Fibroblast of skin of right quadriceps (primary cell): ENCODE measurements at places on chromosomes 5 and 9.
A peak's percentile ranks its signal among the peaks of the same experiment; 100 is the strongest.

DNA sequence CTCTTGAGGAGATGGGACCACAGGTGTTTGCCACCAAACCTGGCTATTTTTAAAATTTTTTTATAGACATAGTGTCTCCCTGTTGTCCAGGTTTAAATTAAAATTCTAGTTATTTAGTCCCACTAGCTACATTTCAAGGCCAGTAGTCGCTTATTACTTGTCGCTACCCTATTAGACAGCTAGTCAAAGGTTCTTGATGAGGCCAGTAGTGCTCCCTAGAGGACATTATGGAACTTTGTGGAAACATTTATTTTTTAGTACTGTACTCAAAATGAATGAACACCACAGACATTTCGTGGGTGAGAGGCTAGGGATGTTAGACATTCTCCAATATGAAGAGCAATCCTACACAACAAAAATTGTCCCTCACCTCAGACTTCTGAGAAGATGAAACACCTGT is 14.4 kb upstream of the GRXCR2 start:
- DNase-seq = no peak

DNA sequence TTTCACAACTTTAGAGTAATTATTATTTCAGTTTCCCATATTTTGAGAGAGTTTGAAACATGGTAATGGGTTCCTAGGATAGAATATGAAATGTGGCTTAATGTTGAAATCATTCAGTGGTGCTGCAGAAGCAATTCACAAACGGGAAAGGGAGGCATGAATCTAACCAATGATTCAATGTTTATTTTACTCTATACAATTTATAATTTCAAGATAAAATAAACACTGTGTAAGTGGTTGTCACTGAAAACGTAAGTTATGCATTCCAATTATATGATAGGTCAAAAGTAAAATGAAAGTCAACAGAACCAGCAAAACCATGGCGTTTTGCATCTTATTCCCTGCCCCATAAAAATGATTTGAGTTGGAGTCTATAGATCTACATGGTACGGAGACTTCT is 1207.1 kb upstream of the CDH18 start:
- DNase-seq = no peak

DNA sequence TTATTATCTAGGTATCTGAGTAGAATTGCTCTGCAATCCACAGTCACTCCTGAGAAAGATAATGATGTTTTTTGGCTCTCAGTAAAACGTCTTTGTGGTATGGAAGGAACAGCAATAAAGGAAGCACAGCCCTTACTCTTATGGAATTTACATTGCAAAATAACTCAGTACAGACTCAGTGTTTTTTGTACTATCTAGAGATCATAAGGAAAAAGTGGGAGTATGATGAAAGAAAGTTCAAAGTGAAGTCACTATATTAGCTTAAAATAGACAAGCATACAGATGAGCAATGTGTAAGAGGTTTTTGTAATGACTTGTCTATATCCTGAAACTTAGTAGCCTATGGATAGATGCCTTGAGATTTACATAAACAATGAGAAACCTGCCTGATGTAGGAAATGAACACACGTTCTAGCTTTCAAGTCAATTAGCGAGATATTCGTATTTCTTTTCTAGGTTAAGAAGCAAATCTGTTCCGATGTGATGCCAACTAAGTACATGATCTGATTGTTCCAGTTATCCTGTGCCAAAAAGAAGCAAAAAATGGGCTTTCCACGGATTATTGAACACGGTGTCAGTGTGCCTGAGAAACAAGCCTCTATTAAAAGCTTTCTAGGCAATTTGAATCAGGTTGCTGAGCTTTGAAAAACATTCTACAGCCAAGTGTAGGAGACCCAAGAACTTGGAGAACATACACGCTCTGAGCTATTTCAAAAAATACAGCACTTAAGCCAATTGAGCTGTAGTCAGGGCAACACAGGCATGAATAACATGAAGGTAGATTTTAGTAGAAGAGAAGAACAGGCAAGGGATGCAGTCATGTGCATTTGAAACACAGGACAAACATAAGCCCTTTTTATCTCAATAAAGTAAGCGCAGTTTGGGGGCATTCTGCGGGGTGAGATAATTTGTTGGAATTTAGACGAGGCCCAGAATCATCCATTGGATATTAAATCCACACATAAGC is 86.3 kb upstream of the TAF11L2 start:
- DNase-seq = peak; percentile 80

DNA sequence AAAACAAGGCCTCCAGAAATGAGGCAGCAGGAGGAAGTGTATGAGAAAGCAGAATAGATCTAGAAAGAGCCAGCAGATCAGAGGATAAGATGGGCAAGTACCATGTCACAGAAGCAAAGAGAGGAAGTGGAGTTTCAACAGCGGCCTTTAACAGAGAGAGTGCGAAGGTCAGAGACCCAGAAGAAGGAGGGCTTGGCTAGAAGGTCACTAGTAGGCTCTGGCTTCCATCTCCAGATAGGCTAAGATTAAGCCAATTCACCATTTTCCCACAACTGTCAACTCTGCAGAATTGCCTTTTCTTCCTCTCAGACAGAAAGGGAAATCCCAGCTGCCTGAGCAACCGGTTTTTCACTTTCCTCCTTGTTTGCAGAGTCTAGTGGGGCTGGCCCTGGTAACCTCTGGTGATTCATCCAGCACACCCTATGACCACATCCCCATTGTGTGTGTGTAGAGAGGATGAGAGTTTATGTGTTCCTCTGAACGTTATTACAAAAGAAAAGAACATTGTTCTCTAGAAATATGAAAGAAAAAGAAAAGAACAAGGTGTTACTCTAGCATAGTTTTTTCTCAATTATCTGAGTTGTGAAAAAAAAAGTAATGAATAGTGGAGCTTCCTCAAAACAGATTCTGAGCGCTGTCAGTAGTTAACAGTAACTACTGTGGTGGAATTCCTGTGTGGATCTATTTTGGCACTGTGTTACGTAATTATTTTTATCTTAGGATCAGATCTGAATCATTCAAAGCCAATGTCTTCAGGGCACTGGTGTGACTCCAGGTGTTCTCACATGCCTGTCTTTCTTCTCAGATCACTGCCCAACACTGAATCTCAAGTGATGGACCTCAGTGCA is 220.4 kb downstream of the ARRDC3 start:
- DNase-seq = peak; percentile 78

- DNase-seq = peak; percentile 9
Measured at GRCh38 chr9:6902423-6902822, 144.7 kb downstream of the KDM4C start.

- DNase-seq = no peak
Measured at GRCh38 chr5:91092859-91093783, 290.0 kb downstream of the ARRDC3 start.
